ENCODE measurements at places on chromosomes 3 and 15.

DNA sequence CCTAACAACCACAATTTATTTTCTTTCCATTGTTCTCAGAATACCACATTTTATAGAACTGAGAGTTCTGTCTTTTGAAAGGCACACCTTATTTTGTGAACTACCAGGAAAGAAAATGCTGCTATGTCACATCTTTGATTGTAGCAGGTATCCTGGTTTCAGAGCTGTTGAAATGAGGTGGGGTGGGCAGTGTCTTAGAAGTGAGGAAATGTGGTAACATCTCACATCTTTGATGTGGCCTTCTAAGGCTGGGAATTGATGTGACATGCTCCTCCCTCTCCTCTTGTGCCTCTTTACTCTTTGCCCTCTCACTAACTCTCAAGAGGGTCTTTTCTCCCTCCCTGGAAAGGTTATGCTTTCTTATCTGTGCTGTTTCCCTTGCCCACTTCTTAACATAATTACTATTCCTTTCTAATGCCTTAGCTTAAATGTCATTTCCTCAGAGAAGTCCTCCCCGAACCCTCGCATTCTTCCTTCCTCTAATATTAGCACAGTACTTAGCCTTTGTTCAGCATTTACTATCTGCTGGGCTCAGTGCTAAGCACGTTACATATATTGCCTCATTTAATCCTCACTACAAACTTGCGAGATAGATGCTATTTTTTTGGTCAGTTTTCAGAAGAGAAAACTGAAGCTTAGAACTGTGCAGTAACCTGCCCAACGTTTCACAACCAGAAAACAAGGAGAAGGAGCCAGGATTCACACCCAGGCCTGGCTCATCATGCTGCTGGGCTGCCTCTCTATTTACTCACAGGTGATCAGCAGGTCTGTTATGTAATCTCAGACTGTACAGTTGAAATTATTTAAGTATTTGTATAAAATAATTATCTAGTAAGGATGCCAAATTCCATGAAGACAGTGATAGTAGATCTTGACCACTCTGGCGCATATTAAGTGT, 24.0 kb upstream of the SPTSSB start:
- no peak for DNase-seq

- peak; percentile 32 for DNase-seq
These were observed 15.4 kb downstream of the IDH2 start for GRCh38 chr15:90086868-90087268.

DNA sequence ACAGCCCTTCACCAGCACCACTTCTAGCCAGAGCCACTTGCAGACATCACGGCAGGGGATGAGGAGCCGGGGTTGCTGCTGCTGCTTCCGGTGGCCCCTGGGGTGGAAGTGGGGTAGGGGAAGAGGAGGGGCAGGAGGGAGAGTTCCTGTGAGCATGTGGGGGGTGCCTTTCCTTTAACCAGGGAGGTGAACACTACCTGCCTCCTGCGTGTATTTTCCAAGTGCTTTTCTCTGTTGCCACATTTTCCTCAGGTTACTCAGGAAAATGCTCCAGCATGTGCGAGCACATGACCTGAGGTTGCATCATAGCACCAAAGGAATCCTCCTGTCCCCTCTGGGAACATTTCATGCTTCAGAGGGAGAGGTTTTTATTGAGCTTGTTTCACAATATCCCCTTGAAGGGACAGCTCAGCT, 12.2 kb upstream of the SACM1L start:
- peak; percentile 16 for DNase-seq

DNA sequence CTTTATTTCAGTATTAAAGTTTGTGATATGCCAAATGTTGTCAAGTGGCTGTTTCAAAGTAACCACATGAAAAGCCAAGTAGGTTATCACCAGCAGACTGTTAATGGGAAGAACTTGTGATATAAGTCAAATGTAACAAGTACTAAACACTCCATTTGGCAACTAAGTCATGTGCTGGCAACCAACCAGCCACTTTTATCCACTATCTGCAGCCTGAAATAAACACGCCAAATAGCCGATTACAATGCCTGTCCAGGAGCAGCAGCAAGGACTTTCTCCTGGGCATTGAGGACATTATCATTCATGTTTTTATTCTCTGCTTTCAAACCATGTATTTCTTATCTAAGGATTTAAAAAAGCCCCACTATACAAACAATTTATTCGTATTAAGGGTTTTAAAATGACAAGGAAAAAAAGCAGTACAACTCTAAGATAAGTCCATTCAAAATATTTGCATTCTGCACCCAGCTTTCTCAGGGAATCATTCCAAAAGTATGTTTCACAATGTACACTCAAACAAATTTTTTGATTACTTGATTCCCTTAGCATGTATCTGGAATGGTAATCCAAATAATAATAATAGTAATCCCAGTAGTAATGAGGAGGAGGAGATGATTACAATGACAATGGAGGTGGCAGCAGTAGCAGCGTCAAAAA, 448.6 kb downstream of the ERC2 start:
- no peak for DNase-seq

GRCh38 chr3:153628591-153628990, 466.6 kb downstream of the RAP2B start:
- DNase-seq, result no peak

- no peak for DNase-seq
These were observed 88.9 kb downstream of the ITPR1 start for GRCh38 chr3:4581920-4582611.

DNA sequence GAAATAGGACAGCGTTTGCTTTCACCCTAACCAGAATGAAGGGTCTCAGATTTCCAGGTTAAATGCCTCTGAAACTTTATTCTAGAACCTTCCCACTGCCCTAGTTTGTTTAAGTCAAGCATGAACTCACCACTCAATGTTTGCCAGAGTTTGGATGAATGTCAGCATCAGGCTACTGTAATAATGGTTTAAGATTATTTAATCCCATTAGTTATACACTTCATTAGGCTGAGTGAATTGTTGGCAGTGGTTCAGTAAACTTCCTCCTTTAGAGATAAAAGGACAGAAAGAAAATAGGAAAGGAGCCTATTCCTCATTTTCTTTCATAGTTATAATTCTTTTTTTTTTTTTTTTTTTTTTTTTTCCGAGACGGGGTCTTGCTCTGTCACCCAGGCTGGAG, 401.9 kb upstream of the TPRG1 start:
- DNase-seq, result no peak

DNA sequence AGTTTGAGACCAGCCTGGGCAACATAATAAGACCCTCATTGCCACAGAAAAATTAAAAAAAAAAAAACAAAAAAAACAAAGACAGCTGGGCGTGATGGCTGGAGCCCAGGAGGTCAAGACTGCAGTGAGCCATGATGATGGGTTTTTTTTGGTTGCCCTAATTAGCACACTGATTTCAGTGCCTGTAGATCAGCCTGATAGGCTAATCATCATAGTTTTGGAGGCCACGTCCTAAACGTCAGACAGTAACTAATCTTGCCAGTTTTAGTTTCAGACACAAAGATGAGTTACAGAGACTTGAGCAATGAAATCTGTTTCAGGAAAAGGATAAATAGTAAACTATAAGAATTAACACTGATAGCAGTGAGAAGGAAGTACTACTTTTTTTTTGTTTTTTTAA, 55.4 kb downstream of the LRCH3 start:
- DNase-seq, result no peak

DNA sequence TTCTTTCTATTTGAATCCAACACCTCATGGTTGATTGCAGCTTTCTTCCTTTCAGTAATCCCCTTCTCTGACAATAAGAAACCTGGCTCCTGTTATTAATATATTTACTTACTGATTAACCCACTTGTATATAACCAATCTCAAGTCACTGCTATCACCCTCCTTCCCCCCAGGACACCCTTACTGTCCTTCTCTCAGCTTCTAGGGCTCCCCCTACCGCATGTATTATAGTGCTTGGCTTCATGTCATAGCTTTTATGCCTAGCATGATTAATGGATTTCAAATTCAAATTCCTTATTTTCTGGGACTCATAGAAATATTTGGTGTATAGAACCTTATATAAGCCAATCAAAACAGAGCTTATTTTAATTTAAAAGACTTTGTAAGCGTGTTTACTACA, 75.7 kb upstream of the BNIP2 start:
- no peak for DNase-seq

Measured in bone marrow (tissue), 2 donors.